ENCODE measurements at places on chromosomes 6 and 20.

- DNase-seq = no peak
Measured at GRCh38 chr20:45835329-45835765, 1.7 kb downstream of the SNX21 start.

- no peak for DNase-seq
Measured at GRCh38 chr20:56788671-56789610, 159.8 kb downstream of the TFAP2C start.

GRCh38 chr6:53318429-53318828 is 30.3 kb downstream of the ELOVL5 start:
- DNase-seq = no peak

DNA sequence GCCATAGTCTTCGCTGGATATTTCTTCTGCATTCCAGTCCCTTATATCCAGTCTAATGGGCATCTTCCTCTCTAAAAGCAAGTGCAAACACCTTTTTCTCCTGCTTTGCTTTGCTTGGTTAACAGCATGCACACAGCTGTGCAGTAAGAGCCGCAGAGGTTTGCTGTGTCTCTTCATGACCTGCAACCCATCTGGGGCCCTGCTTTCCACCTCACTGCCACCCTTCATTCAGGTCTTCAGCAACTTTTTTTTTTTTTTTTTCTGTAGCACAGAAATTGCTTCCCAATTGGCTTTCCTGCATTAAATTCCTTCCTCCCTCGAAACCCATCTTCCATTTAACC is 14.4 kb downstream of the NEDD9 start:
- no peak for DNase-seq

DNA sequence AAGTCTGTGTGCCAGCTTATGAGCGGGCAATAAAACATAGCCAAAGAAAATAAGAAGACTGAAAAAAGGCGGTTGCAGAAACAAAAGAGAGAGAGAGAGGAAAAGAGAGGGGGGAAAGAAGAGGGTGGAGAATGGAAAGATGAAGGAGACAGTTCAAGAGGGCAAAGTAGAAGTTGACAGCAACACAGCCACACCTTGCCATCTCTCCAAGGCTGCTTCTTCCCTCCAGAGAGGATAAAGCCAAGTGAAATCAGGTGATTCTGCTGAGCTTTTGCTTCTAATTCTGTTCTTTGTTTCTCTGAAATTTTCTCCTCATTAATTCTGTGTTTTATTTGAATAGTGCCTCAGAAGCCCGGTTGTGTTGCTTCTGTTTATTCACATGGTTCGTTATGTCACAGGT is 48.5 kb downstream of the PTPRK start:
- DNase-seq = no peak

GRCh38 chr20:10236540-10237533 is 18.2 kb downstream of the SNAP25 start:
- no peak for DNase-seq

GRCh38 chr6:2129182-2129621 is 116.2 kb downstream of the GMDS start:
- DNase-seq = no peak

- DNase-seq = no peak
Measured at GRCh38 chr20:10347086-10347880, 86.7 kb downstream of the MKKS start.

DNA sequence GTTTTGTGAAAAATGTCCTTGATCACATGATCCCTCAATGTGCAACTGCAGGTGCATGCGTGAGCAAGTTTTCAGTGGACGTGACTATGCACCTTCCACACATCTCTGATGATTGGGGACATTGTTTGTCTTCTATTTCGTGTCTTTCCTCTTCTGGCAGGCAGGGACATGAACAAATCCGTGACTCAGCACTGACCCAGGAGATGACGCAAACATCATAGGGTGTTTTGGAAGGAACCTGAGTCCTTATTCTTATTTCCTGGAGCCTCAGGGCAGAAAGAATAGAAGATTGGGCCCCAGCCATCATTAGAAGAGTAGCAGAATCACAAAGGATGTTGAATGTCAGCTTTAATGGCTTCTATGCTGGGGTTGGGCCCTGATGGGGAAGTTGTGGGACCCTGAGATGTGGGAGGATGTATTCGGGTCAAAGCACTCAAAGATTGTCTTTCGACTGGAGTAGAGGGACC is 11.9 kb upstream of the SIRPD start:
- no peak for DNase-seq

- DNase-seq = no peak
Measured at GRCh38 chr20:19977373-19977770, 39.8 kb upstream of the NAA20 start.

GRCh38 chr20:32387252-32387651 is 29.1 kb downstream of the ASXL1 start:
- DNase-seq = no peak

DNA sequence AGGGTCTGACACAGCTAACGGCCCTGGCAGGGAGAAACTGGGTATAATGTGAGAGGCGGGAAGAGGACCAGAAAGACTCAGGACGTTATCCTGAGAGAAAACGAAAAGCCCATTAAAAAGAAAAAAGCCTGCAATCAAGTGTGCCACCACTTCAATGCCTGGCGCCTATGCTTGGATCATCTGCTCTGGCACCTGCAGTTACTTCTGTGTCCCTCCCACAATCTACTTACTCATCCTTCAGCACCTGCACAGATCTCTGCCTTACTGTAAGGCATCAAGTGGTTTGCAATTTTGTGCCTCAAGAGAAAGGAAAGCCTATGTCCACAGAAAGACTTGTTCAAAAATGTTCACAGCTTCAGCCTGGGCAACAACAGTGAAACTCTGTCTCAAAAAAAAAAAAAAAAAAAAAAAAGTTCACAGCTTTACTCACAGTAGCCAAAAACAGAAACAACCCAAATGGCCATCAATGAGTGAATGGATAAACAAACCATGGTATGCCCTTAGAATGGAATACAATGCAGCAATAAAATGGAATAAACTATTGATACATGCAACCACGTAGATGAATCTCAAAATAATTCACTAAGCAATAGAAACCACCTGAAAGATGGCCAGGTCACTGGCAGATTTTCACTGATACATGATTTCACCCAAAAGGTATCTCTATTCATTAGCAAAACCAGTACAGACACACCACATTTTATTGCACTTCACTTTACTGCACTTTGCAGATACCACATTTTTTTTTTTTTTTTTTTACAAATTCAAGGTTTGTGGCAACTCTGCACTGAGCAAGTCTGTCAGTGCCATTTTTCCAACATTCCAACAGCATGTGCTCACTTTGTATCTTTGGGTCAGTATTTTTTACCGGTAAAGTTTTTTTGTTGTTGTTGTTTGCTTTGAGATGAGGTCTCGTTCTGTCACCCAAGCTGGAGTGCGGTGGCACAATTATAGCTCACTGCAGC is 48.6 kb downstream of the ABHD12 start:
- no peak for DNase-seq

DNA sequence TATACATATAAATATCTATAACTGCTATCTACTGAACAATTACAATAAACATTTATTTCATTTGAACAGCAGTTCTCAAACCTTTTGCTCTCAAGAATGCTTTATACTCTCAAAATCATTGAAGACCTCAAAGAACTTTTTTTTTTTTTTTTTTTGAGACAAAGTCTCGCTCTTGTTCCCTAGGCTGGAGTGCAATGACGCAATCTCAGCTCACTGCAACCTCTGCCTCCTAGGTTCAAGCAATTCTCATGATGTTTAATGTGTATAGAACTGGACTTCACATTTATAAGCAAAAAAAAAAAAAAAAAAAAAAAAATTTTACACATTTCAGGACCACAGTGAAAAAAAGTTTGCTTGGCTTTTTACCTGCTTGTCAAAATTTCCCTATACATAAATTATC is 11.7 kb downstream of the UBE2V1 start:
- no peak for DNase-seq

DNA sequence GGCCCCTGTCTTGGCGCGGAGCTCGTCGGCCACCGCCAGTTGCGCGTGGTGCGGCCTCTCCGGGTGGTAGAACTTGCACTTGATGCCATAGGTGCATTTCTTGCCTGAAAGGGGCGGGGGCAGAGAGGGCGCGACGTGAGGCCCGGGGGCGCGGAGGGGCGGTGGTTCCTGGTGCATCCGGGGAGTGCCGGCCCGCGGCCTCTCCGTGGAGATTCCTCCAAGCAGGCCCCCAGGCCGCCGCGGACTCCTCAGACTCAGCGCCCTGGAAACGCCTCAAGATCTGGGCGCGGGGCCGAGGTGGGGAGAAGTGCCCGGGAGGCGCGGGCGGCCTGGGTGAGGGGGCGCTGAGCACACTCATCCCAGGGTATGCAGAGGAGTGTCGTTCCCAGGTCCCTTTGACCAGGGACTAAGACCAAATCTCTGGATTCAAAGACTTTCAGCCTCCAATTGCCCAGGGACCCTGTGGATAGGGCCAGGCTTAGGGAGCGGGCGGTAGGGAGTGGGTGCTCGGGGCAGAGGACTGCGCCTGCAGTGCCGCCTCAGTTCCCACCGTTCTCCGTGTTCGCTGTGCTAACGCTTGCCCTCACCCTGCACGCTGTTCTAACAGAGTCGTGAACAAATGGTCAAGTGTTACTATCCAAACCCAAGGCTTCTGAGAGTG is 33.3 kb downstream of the ZC3H12D start:
- DNase-seq = no peak

- DNase-seq = no peak
Measured at GRCh38 chr6:22873513-22874136, 304.3 kb downstream of the HDGFL1 start.

GRCh38 chr6:35470663-35471120 is 2.5 kb downstream of the RPL10A start:
- DNase-seq = no peak

DNA sequence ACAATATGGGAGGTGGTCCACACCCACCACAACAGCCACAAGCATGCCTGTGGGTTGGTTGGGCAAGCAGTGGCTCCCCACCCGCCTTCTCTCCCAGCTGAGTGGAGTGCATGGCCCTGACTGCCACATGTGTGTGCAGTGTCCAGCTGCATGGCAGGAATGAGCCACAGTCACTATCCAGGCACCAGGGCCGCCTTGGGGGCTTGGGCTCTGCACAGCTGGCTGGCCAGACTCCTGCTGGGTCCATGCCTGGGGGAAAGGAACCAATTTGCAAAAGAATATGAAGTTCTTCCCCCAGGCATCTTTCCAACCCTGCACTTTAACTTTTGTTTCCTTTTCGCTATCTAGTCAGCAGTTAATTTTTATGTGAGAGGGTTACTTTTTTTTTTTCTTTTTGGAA is 11.6 kb upstream of the ASCC3 start:
- DNase-seq = no peak

GRCh38 chr6:115838763-115839401 is 221.8 kb downstream of the FRK start:
- DNase-seq = no peak

GRCh38 chr20:33280000-33280680 is 2.9 kb upstream of the BPIFB1 start:
- DNase-seq = no peak

DNA sequence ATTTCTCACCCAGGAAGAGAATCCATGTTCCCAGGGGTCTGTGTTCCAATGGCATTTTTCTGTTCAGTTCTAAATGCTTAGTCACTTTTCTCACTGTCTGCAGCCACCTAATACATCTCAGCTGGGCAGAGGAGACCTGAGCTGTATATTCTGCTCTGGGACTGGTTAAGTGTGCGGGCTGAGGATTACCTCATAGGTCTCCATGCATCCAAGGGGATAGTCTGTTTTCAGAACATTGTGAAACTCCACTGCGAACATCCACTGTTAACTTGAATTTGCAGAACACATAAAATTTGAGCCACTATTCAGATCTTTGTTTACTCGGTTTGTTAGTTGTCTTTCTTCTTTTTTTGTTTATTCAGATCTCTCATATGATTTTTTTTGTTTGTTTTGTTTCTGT is 947.1 kb downstream of the TFAP2A start:
- no peak for DNase-seq

- no peak for DNase-seq
Measured at GRCh38 chr6:142935553-142936517, 9.1 kb downstream of the HIVEP2 start.

GRCh38 chr6:45455408-45455807 is 77.7 kb upstream of the SUPT3H start:
- no peak for DNase-seq

Data from stimulated activated CD8-positive, alpha-beta memory T cell treated with anti-CD3 and anti-CD28 coated beads, Interleukin-4, amount 100 ng/mL, for 4 hours (primary cell).